ENCODE measurements at places on chromosomes 11 and 22. TPM values are rescaled to one million over a fixed set of nuclear protein-coding genes. Genes with fewer than 3 reads are reported as not detected.

The CALCB gene
- not detected for total RNA-seq

- no peaks in the 10 kb centered on the region for H3K4me1 ChIP-seq
- DNase-seq = no peak
- H3K36me3 ChIP-seq = no peaks in the 10 kb centered on the region
These were observed 60.0 kb upstream of the SPON1 start for GRCh38 chr11:13902523-13902922.

- H3K36me3 ChIP-seq = no peaks in the 10 kb centered on the region
- H3K4me1 ChIP-seq = no peaks in the 10 kb centered on the region
- H3K27me3 ChIP-seq = no peaks in the 10 kb centered on the region
These were observed 12.5 kb downstream of the USP35 start for GRCh38 chr11:78201096-78201818.

- no peaks in the 10 kb centered on the region for H3K27me3 ChIP-seq
- H3K36me3 ChIP-seq = no peaks in the 10 kb centered on the region
- no peaks in the 10 kb centered on the region for H3K4me1 ChIP-seq
- DNase-seq = no peak
These were observed 27.5 kb upstream of the OR9I1 start for GRCh38 chr11:58152781-58153180.

GRCh38 chr11:81203876-81204275 is 1529.8 kb downstream of the FAM181B start:
- no peaks in the 10 kb centered on the region for H3K27me3 ChIP-seq
- H3K4me1 ChIP-seq = no peaks in the 10 kb centered on the region
- no peak for DNase-seq
- H3K4me3 ChIP-seq = no peak overlapping the region
- H3K36me3 ChIP-seq = no peaks in the 10 kb centered on the region

DNA sequence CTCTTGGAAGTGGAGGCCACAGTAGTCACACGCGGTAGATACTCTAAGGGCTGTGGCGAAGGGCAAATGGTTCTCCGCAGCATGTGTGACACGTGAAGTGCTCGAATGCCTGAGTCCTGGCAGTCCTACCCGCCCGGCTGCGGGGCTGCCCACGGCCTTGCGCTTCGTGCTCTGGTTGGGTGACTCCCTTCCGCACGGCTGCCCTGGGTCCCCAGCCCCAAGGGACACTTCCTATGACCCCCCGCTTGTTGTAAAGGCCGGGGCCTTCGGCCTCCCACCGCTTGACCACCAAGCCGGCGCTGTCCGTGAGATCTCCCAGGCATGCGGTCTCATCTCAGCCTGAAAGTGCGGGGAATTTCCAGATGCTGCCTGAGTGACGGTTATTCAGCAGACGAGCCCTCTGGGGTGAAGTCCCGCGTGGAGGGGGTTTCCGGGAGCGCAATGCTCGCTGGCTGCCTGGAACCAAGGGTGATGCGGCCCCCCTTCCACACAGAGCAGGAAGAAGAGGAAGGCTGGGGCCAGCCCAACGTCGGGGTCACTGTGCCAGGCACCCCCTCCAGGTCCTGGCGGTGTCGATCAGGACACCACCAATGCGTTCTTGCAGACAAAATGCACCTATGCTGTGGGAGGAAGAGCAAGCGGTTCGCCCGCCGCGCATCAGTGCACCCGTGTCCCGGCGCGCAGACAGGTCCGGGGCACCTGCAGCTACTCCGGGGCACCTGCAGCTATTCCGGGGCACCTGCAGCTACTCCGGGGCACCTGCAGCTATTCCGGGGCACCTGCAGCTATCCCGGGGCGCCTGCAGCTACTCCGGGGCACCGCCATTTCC is 171.2 kb downstream of the OPCML start:
- no peak overlapping the region for H3K27ac ChIP-seq
- no peaks in the 10 kb centered on the region for H3K4me1 ChIP-seq
- no peaks in the 10 kb centered on the region for H3K36me3 ChIP-seq

- DNase-seq = peak; percentile 85
- H3K4me3 ChIP-seq = peak overlapping the region; percentile 82
- H3K27me3 ChIP-seq = no peaks in the 10 kb centered on the region
- H3K4me1 ChIP-seq = peaks cover 29% of the 10 kb centered on the region
These were observed 2.7 kb upstream of the GAB2 start for GRCh38 chr11:78420255-78420764.

The NLRX1 gene
- total RNA-seq = 28.0 TPM

GRCh38 chr11:20075627-20076026 is 84.6 kb downstream of the DBX1 start:
- no peak for DNase-seq
- no peak overlapping the region for H3K27ac ChIP-seq
- peaks cover 30% of the 10 kb centered on the region for H3K36me3 ChIP-seq
- no peak overlapping the region for H3K4me3 ChIP-seq
- H3K27me3 ChIP-seq = no peaks in the 10 kb centered on the region

DNA sequence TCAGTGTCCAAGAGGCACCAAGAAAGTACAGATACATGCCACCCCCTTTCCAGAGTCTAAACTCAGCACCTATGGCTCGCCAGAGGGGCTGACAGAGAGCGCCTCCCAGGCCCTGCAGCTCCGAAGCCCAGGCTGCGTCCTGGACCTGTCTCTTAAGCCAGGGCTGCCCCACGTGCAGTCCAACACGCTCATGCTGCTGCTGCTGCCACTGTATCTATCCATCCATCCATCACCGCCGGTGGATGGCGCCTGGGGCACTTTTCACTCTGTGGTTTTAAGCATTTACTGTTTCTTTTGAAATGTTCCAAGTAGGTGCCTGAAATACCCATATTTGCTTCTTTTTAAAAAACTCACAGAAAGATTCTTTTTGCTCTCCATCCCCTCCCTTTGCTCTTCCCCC is 41.8 kb downstream of the MACROD1 start:
- no peaks in the 10 kb centered on the region for H3K27me3 ChIP-seq
- H3K4me3 ChIP-seq = no peak overlapping the region
- no peak for DNase-seq
- peaks cover 11% of the 10 kb centered on the region for H3K4me1 ChIP-seq
- H3K36me3 ChIP-seq = no peaks in the 10 kb centered on the region

The DDX17 gene
- 370 TPM for total RNA-seq

GRCh38 chr11:28981381-28981780 is 873.2 kb downstream of the METTL15 start:
- no peak for DNase-seq
- H3K4me1 ChIP-seq = 0 out of 2 replicates have a peak, but pooled peaks cover 9% of the 10 kb centered on the region
- H3K36me3 ChIP-seq = no peaks in the 10 kb centered on the region

DNA sequence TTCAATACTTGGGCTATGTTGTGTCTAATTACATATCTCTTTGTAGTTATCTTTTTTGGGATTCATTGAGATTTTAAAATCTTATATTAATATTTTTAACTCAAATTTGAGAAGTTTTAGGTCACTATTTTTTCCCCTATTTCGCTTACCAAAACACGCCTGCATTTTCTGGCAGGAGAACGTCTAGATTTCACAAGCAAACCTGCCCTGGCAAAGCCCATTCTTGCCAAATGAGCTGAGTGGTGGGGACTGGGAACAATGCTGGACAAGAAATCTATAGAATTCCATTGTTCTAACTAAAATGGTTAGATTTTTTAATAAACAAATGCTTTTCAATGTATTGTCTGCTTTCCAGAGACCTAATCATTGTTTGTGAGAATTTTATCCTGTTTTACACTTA is 1283.7 kb upstream of the RAG2 start:
- no peak overlapping the region for H3K27ac ChIP-seq
- H3K4me1 ChIP-seq = no peaks in the 10 kb centered on the region
- no peak for DNase-seq
- no peaks in the 10 kb centered on the region for H3K27me3 ChIP-seq
- no peaks in the 10 kb centered on the region for H3K36me3 ChIP-seq
- no peak overlapping the region for H3K4me3 ChIP-seq

The OR6A2 gene
- total RNA-seq = not detected

DNA sequence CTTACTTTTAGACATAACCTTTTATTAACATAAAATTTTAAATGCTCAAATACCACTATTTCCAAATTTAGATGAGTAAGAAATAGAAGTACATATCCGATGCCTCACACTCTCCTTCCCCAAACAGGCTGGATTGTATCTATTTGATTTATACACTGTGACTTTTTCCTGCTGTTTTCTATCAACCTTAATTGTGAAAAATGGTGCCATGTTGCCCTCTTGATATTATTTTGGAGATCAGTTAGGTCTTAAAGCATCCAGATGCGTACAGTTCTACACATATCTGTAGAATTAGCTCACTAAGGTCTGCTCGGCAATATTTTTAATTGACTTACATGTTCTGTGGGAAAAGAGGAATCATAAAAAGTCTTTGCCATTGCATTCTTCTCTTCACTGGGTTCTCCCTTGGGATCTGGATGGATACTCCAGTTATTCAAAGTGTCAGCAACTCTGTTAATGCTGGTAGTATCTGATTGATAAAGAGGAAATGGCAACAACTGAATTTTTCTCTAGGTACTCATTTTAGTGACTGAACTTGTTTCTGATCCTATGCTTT is 27.2 kb downstream of the EIF3M start:
- no peak overlapping the region for H3K27ac ChIP-seq
- no peaks in the 10 kb centered on the region for H3K27me3 ChIP-seq
- peaks cover 7% of the 10 kb centered on the region for H3K36me3 ChIP-seq
- DNase-seq = no peak
- no peak overlapping the region for H3K4me3 ChIP-seq
- no peaks in the 10 kb centered on the region for H3K4me1 ChIP-seq

GRCh38 chr11:68430801-68431200 is 29.8 kb upstream of the PPP6R3 start:
- H3K36me3 ChIP-seq = no peaks in the 10 kb centered on the region
- no peak overlapping the region for H3K4me3 ChIP-seq
- no peak overlapping the region for H3K27ac ChIP-seq
- no peaks in the 10 kb centered on the region for H3K27me3 ChIP-seq

- no peaks in the 10 kb centered on the region for H3K27me3 ChIP-seq
- no peak overlapping the region for H3K27ac ChIP-seq
- peaks cover 33% of the 10 kb centered on the region for H3K4me1 ChIP-seq
- no peak overlapping the region for H3K4me3 ChIP-seq
These were observed 9.6 kb upstream of the SYT8 start for GRCh38 chr11:1825039-1825740.

The OR4A47 gene
- not detected for total RNA-seq

- no peaks in the 10 kb centered on the region for H3K27me3 ChIP-seq
- no peak overlapping the region for H3K4me3 ChIP-seq
- H3K27ac ChIP-seq = no peak overlapping the region
- H3K4me1 ChIP-seq = no peaks in the 10 kb centered on the region
These were observed 29.5 kb downstream of the TREH start for GRCh38 chr11:118649941-118650340.

- H3K4me3 ChIP-seq = no peak overlapping the region
- H3K36me3 ChIP-seq = no peaks in the 10 kb centered on the region
- H3K27me3 ChIP-seq = peaks cover 34% of the 10 kb centered on the region
- H3K4me1 ChIP-seq = no peaks in the 10 kb centered on the region
- no peak overlapping the region for H3K27ac ChIP-seq
These were observed 131.7 kb downstream of the CEP164 start for GRCh38 chr11:117459123-117459978.

The HBD gene
- total RNA-seq = not detected

DNA sequence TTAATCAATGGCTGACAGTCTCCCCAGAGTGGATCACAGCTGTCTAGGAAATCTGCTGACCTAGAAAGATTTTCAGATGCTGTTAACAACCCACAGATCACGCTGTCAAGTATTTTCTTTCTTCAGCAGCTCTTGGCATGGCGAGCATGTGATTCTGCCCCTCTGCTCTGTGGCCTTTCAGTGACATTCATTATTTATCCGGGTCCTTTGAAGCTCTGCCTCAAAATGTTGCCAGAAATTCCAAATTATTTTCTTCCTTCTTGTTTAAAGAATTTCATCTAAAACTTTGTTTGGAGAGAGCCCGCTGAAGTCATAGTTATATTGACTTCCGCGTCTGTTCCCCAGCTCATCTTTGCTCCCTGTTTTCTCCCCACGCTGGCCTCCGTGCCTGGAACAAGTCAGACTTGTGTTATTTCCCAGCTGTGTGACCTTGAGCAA is 134.1 kb downstream of the COMMD9 start:
- no peak overlapping the region for H3K4me3 ChIP-seq
- no peaks in the 10 kb centered on the region for H3K36me3 ChIP-seq
- H3K4me1 ChIP-seq = peaks cover 25% of the 10 kb centered on the region
- no peak for DNase-seq

GRCh38 chr11:16082095-16083055 is 274.0 kb downstream of the SOX6 start:
- peaks cover 19% of the 10 kb centered on the region for H3K27me3 ChIP-seq
- H3K4me1 ChIP-seq = no peaks in the 10 kb centered on the region
- H3K27ac ChIP-seq = no peak overlapping the region
- H3K36me3 ChIP-seq = no peaks in the 10 kb centered on the region
- DNase-seq = no peak
- no peak overlapping the region for H3K4me3 ChIP-seq

The FKBP2 gene
- 40.7 TPM for total RNA-seq

The SYT9 gene
- not detected for total RNA-seq

The CSF2RB gene
- 4.4 TPM for total RNA-seq

- H3K4me3 ChIP-seq = no peak overlapping the region
- H3K36me3 ChIP-seq = no peaks in the 10 kb centered on the region
- no peak overlapping the region for H3K27ac ChIP-seq
- peak; percentile 48 for DNase-seq
- peaks cover 28% of the 10 kb centered on the region for H3K27me3 ChIP-seq
These were observed 5.0 kb downstream of the SEZ6L start for GRCh38 chr22:26174280-26174679.

DNA sequence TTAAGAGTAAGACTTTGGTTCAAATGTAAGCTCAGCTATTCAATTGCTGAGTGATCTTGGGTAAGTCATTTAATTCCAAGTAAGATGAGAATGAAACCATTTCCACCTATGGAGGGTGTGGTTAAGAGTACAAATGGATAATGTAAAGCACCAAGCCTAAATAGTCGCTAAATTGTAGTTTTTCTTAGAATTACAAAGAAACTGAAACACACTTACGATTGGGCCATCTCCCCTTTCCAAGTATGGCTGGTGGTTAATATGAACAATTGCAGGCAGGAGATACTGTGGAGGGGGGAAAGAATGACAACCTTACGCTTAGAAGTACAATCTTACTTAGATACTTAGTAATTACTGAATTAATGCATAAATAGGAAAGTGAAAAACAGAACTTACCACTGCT is 8.2 kb downstream of the DDX17 start:
- H3K4me3 ChIP-seq = no peak overlapping the region
- H3K27me3 ChIP-seq = no peaks in the 10 kb centered on the region
- H3K4me1 ChIP-seq = peaks cover 35% of the 10 kb centered on the region
- no peak for DNase-seq
- no peak overlapping the region for H3K27ac ChIP-seq

DNA sequence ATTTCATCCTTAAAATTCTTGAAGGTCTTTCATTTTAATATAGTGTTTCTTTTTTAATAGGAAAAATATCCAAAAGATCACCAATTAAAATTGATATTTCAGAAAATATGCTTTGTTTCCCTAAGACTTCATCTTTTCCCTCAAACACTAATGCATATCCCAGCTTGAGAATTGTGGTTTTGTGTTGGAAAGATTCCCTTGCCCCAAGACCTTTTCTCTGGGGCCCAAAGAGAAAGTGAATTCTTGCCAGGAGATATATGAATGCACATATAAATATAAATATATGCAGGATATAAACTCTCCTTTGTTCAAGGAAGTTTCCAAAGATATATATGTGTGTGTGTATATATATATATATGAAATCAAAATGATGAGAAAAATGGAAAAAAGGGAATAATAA is 241.2 kb downstream of the FAM76B start:
- no peaks in the 10 kb centered on the region for H3K27me3 ChIP-seq
- H3K4me1 ChIP-seq = peaks cover 10% of the 10 kb centered on the region
- no peaks in the 10 kb centered on the region for H3K36me3 ChIP-seq
- no peak overlapping the region for H3K27ac ChIP-seq

GRCh38 chr11:128471138-128471661 is 116.2 kb downstream of the ETS1 start:
- H3K36me3 ChIP-seq = peaks cover 52% of the 10 kb centered on the region
- DNase-seq = no peak
- peaks cover 76% of the 10 kb centered on the region for H3K4me1 ChIP-seq

The CCDC81 gene
- under 0.01 TPM for total RNA-seq
